ENCODE measurements at places on chromosomes 2 and 18. TPM values are rescaled to one million over a fixed set of nuclear protein-coding genes. Genes with fewer than 3 reads are reported as not detected.

The C2orf78 gene
- total RNA-seq = not detected

The WNT10A gene
- 14.3 TPM for total RNA-seq

DNA sequence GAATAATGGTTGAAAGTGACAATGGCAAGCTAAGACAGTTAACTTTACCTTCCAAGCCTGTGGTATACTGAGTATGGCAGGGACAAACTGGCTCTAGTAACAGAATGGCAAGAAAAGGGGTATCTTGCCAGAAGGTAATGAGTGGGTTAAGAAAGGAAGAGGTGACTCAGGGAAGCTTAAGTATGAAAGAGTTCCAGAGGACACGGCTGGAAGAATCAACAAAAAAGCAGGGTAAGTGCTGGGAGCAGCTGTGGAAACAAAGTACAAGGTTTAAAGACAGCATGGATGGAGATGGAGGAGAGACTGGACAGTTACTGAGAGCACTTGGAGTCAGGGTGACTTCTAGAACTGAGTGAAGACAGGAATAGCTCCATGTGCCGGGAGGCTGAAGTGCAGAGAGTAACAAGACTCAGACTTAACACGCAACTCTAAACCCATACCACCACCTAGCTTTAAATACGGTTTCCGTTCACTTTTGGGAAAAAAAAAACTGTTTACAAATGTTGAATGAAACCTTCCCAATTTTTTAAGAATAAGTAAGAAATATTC, 69.0 kb downstream of the REV1 start:
- H3K4me1 ChIP-seq = peaks cover 4% of the 10 kb centered on the region
- H3K36me3 ChIP-seq = peaks cover 62% of the 10 kb centered on the region
- no peak for DNase-seq
- H3K27me3 ChIP-seq = no peaks in the 10 kb centered on the region
- H3K27ac ChIP-seq = no peak overlapping the region

- no peak overlapping the region for H3K4me3 ChIP-seq
- DNase-seq = no peak
- H3K4me1 ChIP-seq = no peaks in the 10 kb centered on the region
- H3K27ac ChIP-seq = no peak overlapping the region
- no peaks in the 10 kb centered on the region for H3K36me3 ChIP-seq
Measured at GRCh38 chr2:114651933-114652332, 209.5 kb downstream of the DPP10 start.

- no peaks in the 10 kb centered on the region for H3K36me3 ChIP-seq
- no peak for DNase-seq
- H3K27me3 ChIP-seq = no peaks in the 10 kb centered on the region
- no peak overlapping the region for H3K4me3 ChIP-seq
Measured at GRCh38 chr2:180190851-180191250, 183.8 kb upstream of the CWC22 start.

- DNase-seq = no peak
- H3K4me3 ChIP-seq = no peak overlapping the region
- H3K4me1 ChIP-seq = peaks cover 23% of the 10 kb centered on the region
- no peaks in the 10 kb centered on the region for H3K36me3 ChIP-seq
- no peak overlapping the region for H3K27ac ChIP-seq
- no peaks in the 10 kb centered on the region for H3K27me3 ChIP-seq
Measured at GRCh38 chr2:207502577-207503198, 27.1 kb upstream of the CREB1 start.

- no peak overlapping the region for H3K27ac ChIP-seq
- H3K4me3 ChIP-seq = no peak overlapping the region
- H3K36me3 ChIP-seq = no peaks in the 10 kb centered on the region
- DNase-seq = no peak
- peaks cover 2% of the 10 kb centered on the region for H3K4me1 ChIP-seq
Measured at GRCh38 chr2:218375212-218375611, 6.9 kb upstream of the SLC11A1 start.

- DNase-seq = no peak
- no peaks in the 10 kb centered on the region for H3K36me3 ChIP-seq
- no peaks in the 10 kb centered on the region for H3K27me3 ChIP-seq
- no peaks in the 10 kb centered on the region for H3K4me1 ChIP-seq
- H3K4me3 ChIP-seq = no peak overlapping the region
Measured at GRCh38 chr2:216860426-216861137, 718 bp upstream of the TNP1 start.

- H3K36me3 ChIP-seq = no peaks in the 10 kb centered on the region
- no peak overlapping the region for H3K4me3 ChIP-seq
- DNase-seq = no peak
- H3K27ac ChIP-seq = no peak overlapping the region
- H3K27me3 ChIP-seq = no peaks in the 10 kb centered on the region
Measured at GRCh38 chr2:199811346-199811745, 39.6 kb downstream of the FTCDNL1 start.

The CPO gene
- total RNA-seq = not detected

DNA sequence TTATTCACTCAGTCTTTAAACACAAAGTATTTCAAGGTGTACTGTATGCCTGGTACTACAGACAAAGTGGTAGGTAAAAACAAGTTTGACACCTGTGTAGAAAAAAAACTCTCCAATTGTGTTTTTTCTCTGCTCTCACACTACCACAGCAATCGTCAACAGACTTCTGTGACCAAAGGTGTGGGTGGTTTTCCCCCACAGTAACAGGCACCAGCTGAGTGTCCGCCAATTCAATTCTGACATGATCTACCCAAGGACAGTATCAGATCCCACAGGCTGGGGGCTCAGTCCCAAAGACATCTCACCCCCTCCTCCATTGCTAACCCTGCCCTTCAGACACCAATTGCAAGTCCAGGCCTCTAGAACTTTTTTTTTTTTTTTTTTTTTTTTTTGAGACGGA, 71.2 kb downstream of the CD226 start:
- no peaks in the 10 kb centered on the region for H3K4me1 ChIP-seq
- H3K27ac ChIP-seq = no peak overlapping the region
- H3K4me3 ChIP-seq = no peak overlapping the region
- H3K27me3 ChIP-seq = no peaks in the 10 kb centered on the region
- DNase-seq = no peak

- H3K4me3 ChIP-seq = no peak overlapping the region
- H3K27me3 ChIP-seq = peaks cover 17% of the 10 kb centered on the region
- H3K27ac ChIP-seq = no peak overlapping the region
- no peaks in the 10 kb centered on the region for H3K36me3 ChIP-seq
- no peak for DNase-seq
Measured at GRCh38 chr2:225037415-225038230, 4.6 kb downstream of the DOCK10 start.

The ARHGEF33 gene
- total RNA-seq = 0.80 TPM

The LCT gene
- total RNA-seq = not detected

The CD8B gene
- total RNA-seq = 1.2 TPM

DNA sequence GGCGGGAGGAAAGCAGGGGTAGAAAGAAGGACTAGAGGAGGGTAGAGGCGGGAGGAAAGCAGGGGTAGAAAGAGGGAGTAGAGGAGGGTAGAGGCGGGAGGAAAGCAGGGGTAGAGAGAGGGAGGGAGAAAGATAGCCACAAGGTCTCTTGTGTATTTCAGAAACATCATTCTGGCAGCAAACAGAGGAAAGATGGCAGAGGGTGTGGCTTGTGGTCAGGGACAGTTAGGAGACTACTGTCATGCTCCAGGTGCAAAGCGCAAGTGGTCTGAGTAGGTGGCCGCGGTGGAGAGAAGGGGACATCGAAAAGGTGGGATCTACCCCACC, 82.4 kb upstream of the TAF1B start:
- no peaks in the 10 kb centered on the region for H3K36me3 ChIP-seq
- H3K27me3 ChIP-seq = no peaks in the 10 kb centered on the region
- no peak for DNase-seq

The PXDN gene
- total RNA-seq = 7.0 TPM

DNA sequence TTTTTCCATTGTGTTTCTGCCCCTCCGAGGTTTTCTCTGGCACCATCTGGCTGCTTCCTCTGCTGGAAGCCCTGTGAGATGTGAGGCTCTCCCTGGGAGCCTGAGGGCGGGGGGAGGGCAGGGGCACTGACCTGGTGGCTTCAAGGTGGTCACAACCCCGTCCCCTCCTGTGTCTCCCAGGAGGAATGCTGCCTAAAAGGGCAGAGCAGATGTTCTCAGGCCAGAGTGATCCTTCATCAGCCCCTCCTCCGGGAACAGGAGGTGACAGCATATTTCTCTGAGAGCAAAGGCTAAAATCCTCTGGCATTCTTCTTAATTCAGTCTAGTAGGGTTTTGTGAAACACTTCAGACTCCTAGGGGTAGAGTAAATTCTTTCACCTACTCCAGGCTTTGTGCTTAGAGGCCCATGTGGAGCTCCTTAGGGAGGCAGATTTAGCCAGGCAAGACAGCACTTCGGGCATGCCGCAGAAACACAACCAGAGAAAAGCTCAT, 18.3 kb upstream of the GREB1 start:
- H3K4me3 ChIP-seq = no peak overlapping the region
- H3K4me1 ChIP-seq = no peaks in the 10 kb centered on the region
- no peak for DNase-seq
- peak overlapping the region; percentile 38 for H3K27ac ChIP-seq

GRCh38 chr2:73640511-73640911, 1.7 kb downstream of the NAT8 start:
- no peak overlapping the region for H3K4me3 ChIP-seq
- H3K27me3 ChIP-seq = no peaks in the 10 kb centered on the region
- DNase-seq = no peak
- H3K27ac ChIP-seq = no peak overlapping the region

All from suprapubic skin (tissue), 4 donors.